NT2/D1 (cell line): ENCODE measurements at places on chromosomes 16 and 17.
A peak's percentile ranks its signal among the peaks of the same experiment; 100 is the strongest.

DNA sequence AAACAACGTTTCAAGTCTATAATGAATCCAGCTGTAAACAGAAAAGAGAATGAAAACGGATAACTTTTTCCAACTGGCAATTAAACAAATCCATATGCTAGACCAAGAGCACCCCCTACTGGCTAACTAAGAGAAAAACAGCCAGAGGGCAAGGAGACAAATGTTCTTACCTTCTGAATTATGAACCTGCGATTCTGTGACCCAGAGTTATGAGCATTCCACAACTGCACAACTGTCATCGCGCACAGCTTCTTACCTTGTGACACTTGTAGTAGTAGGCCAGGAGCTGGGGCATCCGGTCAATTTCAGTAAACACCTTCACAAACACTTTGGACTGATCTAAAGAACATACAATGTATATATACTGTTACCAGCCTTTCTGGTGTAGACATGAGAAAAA, 18.6 kb downstream of the COG7 start:
- DNase-seq: peak; percentile 63

- no peak for DNase-seq
These were observed 356.9 kb downstream of the C16orf95 start for GRCh38 chr16:86960266-86960665.

- DNase-seq: no peak
These were observed 5.4 kb downstream of the NXPH3 start for GRCh38 chr17:49580981-49581647.

DNA sequence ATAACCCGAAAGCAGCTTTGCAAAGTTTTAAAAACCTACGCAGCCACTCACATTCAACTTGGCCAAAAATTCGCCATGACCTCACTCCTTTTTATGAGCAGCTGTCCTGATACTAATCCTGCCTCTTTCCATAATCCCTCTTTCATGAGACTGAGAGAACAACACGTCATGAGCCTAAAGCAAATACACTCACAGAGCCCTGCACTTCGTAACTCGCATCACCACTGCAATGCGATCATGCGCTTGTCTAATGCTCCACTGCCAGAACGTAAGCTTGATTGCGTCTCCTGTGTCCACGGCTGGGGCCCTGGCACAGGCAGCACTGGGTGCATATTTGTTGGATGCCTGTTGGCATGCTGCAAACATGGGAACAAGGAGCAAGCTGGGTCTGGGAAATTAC, 36.2 kb downstream of the CDRT4 start:
- DNase-seq: no peak

DNA sequence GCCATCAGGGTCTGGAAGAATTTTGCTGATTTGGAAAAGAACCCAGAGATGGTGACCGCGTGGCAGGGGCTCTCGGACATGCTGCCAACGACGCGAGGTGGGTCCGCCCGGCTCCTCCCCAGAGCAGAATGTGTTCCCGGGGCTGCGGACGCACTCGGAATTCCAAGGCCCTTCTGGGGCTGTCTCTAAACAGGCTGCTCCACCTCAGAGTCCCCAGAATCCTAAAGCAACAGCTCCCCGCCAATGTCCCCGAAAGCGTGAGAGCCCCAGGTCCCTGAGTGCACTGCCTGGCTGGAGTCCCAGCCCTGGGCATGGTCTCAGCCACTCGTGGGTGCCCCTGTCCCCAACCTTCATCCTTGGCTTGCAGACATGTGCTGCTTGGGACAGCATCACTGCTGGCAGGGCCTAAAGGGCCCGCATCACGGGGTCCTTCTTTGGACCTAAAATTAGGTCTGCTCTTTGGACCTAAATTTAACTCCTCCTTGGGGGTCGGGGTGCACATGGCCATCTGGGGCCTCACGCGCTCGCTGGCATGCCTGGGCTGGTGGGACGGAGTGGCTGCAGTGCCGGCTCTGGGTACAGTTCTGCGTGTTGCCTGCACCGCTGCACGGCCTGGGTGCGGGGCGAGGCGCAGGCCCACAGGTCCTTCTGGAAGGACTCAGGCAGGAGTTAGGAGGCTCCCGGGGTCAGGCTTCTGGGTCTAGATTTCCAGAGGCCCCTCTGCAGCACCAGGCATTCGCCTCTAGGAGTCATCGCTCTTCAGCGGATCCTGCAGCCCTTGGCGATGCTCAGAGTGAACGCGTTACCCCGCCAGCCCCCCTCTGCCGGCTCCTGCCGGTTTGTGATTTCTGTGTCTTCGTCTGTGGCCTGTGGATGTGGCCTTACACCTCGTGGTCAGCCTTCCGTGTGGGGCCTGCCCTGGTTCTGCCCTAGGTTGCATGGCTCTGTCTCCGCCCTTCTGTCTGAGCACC, 41.9 kb upstream of the CHMP6 start:
- no peak for DNase-seq

GRCh38 chr17:33381201-33381600, 88.1 kb upstream of the ASIC2 start:
- no peak for DNase-seq

GRCh38 chr17:70552230-70552981, 383.1 kb downstream of the KCNJ2 start:
- DNase-seq: peak; percentile 28

DNA sequence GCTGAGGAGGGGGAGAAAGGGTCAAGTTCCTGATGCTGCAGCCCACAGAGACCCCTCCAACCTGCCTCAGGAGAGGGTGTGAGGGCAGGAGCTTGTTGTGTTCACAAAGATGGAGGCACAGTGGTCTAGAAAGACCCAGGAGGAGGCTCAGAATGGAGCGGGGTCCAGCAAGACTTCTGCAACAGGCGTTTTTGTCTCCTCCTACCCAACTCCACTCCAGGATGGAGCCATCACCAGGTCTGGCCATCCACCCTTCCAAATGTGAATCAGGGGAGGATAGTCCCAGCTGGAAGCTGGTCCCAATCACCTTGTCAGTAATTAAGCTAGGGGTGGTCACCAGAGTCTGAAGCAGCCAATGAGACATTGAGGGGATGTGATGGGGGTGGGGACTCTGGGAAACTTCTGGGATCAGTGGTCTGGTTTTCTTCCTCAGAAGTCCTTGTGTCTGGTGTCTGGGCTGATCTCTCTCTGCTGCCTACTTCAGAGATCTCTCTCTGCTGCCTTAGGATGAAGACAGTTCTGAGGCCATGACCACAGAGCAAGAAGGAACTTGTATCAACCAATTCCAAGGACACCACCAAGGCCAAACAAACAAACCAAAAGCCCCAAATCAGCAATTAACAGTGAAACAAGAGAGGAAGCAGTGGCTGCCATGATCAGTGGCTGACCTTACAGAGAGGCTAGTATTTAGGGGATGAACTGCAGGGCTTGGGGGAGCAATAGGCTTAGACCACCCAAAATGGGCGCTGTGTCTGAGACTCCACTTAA, 14.5 kb downstream of the CD300LB start:
- DNase-seq: no peak

DNA sequence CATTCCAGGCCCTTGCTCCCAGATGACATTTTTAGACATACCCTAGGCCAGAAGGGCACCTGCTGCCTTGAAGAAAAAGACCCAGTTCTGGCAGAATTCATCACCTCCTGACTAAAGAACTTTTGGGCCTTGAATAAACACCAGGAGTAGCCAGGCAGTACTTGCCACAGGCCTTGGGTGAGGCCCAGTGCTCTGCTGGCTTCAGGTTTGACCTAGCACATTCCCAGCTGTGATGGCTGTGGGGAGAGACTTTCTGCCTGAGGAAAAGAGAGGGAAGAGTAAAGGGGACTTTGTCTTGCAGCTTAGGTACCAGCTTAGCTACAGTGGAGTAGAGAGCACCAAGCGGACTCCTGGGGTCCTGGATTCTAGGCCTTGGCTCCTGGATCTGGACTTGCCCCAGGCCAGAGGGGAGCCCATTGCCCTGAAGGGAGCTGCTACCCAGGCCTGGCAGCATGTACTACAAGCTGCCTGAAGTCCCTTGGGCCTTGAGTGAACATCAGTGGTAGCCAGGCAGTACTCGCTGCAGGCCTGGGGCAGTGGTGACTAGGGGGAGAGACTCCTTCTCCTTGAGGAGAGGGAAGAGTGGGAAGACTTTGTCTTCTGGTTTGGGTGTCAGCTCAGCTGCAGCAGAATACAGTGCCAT, 44.3 kb downstream of the ABCA8 start:
- no peak for DNase-seq

- DNase-seq: no peak
These were observed 1847.5 kb downstream of the TP53TG3F start for GRCh38 chr16:35306915-35307314.

- no peak for DNase-seq
These were observed 28.6 kb downstream of the PMP22 start for GRCh38 chr17:15236281-15237105.

DNA sequence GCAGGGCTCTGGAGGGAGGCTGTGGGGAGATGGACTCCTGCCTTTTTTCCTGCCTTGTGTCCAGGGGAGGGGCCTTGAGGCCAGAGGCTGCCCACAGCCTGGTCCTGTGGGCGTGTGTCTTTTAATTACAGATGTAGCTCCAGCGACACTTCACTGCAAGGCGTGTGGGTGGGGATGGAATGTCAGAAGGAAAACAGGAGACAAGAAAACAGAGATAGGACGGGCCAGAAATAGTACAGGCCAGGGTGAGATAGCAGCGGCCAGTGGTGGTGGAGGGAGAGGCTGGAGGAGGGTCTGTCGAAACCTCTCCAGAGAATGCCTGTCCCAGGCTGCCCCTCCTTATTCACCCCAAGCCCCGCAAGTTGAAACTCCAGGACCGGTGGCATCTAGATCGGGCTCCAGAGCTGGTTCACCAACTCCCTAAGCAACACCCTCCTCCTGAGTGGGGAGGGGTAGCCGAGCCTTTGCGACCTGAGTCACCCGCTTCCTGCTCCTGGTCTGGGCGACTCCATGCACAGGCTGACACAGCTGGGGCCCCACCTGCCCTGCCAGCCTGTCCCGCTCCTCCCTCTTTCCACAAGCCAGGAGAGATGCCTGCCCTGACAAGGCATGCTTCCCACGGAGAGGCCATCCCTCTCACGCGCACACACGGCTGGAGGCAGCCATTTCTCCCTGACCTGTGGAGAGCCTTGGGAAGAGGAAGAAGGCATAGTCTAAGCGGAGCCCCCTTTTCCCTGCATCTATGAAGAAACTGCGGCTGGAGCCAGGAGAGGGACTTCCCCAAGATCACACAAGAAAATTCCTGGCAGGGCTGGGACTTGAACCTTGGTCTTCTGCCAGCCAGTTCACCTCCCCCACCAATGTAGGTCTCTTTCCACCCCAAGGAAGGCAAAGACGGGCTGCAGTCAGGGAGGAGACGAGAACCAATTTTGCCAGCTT, 6.6 kb upstream of the JUP start:
- DNase-seq: no peak

DNA sequence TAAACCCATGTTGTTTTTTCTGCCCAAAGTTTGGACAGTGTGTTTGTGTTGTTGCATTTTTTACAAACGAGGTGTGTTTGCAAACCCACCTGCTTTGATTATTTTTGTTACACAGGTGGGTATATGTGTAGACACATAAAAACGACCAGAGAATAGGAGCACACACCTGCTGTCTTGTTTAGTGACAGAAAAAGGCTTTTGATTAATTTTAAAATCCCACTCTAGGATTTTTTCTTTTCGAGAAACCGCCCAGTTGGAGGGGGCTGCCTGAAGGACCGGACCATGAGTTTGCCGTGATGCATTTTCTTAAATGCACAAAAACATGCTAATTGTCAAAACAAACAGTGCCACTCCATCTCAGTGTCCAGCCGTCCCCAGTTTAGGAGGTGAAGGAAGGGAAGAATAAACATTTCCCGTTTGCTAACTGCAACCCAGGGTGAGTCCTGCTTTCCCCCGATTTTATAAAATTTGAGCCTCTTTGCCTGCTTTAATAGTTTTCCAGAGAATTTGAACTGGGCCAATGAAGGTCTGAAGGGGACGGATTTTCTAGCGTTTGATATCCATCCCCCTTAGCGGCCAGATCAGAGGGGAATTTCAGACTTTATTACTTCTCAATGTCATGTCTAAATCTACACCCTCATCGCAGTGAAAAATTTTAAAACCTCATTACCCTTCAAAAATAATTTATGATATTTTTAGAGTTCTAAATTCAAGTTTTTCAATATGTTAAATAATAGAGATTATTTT, 3.2 kb downstream of the FOXC2 start:
- DNase-seq: no peak

DNA sequence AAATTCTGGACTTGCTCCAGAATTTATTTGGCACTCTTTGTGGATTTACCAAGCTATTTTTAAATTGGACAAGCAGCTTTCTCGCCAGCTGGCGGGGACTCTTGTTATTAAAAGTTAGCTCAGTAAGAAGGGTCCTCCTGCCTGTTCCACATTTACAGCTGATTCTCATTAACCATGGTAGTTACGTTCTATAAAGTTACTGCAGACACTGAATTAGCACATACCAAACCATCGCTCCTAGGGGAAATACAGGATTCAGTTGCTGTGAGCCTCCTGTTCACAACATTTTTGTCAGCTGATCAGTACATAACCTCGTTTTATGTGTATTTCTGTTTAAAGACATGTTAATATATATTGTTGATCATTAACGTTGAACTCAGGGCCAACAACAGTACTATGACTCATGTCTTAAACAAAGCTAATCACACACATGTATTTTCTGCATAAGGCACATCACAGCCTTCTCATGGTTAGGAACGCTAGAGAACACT, 4.2 kb downstream of the LDAF1 start:
- no peak for DNase-seq

DNA sequence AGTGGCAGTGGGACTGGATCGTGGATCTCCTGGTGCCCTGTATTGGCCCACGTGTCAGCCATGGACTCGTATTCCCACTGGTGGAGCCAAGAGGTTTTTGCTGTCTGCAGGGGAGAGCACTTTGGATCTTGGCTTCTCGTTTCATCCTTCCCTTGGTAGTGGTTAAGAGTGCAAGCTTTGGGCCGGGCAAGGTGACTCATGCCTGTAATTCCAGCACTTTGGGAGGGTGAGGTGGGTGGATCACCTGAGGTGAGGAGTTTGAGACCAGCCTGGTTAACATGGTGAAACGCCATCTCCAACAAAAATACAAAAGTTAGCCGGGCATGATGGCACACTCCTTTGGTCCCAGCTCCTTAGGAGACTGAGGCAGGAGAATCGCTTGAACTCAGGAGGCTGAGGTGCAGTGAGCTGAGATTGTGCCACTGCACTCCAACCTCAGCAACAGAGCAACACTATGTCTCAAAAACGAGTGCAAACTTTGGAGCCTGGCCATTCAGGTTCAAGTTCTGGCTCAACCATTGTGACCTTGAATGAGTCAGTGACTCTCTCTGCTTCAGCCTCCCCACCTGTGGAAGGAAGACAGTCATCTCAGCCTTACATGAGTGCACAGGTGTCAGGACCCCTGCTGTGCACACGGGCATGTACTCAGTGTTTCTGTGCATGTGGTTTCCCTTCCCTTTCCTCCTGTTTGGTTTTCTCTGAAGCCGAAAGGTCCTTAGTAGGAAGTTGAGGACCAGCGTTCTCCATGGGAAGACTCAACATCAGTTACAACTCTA, 57.4 kb downstream of the PLCG2 start:
- DNase-seq: no peak
